ENCODE measurements at places on chromosomes 2 and 18.

- no peak for DNase-seq
Observed at GRCh38 chr2:216583606-216584005, 49.6 kb upstream of the IGFBP2 start.

- no peak for DNase-seq
Observed at GRCh38 chr18:70411307-70411706, 122.5 kb downstream of the SOCS6 start.

GRCh38 chr2:205352593-205352992 is 329.7 kb upstream of the NRP2 start:
- no peak for DNase-seq

DNA sequence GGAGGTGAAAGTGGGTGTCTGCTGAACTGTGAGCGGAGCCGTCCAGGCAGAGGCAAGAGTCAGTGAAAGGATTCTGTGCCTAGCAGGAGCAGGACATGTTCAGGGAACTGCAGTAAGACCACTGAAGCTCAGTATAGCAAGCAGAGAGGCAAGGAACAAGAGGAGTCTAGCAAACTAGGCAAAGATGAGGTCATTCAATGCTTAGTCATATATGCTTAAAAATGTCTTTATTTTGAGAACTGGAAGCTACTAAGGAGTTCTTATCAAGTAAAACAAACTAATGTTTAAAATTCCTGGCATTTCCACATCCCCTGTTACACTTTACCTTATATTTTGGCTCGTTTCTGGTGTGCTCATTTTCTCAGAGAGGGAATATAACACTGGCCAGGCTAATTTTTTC is 913.4 kb downstream of the CBLN2 start:
- DNase-seq, result no peak

DNA sequence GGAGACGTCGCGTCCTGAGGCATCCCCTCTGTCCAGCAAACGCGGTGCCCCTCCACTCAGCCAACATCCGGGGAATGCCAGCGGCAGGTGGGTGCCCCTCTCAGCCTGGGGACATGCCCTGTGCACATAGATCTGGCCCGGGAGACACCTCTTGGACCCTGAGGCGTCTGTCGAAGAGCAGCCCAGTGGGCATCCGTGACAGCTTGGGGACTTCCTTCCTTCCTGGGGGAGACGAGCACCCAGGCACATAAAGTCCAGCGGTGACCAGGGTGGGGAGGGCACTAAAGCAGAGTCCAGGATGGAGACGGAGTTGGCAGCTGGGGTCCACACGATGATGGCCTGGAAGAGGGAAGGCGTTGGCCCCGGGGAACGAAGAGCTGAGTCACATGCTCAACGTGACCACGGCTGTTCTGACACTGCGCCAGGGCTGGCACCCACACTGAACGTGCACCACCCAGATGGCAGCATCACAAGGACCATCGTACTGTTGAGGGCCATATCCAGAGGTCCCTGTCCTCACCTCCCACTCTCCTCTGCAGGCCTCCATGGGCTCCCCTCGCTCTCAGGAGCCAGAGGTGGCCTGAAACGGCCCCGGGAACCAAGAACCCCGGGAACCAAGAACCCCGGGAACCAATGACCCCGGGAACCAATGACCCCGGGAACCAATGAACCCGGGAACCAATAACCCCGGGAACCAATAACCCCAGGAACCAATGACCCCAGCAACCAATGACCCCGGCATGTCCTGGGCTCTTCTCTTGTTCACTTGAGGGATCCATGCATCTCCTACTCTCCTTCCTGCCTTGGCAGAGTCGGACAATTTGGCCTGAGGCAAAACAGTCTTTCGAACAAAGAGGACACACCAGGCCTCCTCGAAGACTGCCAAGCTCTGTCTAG is 22.6 kb downstream of the HDAC4 start:
- DNase-seq, result peak; percentile 58

DNA sequence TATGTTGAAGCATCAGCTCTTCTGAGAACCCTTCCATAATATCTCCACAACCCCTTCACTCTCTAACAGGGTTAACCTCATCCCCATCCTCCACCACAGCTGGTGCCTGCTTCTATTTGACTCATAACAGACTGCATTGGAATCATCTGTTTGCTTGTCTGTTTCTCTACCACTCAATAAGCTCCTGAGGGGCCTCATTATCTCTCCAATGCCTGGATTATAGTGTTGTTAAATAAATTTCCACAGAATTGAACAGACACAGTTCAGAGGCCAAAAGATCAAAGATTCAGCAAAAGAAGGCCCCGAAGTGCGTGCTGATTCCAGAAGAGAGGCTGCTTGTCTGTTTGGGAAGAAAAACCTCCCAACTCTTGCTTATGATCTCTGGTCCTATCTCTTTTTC is 33.7 kb upstream of the FAM98A start:
- DNase-seq, result no peak

DNA sequence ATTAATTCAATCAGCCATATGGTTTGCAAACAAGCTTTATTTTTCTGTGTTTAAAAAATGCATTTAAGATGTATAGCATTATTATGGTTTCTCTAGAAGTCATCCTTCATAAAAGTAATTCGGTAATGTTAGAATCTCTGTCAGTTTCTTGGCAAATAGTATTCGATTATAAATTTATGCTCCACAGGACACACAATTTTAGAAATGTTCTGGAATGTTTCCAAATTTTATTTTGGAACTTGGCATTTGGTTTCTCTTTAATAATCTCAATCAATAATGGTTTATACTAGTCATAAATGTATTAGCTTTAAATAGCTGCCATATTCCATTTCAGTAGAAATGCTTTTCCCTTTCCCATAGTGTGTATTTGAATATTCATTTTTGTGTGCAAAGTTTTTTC is 156.4 kb downstream of the PLCL1 start:
- no peak for DNase-seq

DNA sequence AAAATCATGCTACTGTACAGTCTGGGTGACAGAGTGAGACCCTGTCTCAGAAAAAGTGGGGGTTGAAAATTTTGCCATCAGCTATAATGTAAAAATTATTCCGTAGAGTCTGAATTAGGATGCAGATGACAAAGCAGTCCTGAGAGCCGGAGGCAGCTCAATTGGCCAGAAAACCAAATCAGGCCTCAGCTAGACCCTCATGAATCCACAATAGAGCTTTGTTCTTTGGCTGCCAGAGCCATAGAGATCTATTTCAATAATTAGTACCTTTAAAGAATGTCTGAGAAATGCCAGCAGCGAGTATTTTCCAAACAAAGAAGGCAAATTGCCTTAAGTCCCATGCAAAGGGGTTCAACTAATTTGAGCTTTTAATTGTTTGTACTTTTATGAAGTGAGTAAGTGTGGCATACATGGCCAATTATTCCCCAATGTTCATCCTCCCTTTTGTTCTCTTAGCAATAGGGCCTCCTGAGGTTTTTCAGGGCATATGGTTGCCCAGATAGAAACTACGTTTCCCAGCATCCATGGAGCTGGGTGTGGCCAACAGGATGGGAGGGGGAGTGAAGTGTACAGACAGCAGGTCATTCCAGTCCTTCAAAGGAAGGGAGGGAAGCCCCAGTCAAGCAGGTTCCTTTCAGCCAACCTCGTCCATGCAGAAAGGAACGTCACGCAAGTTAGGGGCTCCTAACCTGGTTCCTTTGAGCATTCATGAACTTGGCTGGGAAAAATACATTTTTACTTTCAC is 211.3 kb upstream of the APCDD1 start:
- DNase-seq, result no peak

DNA sequence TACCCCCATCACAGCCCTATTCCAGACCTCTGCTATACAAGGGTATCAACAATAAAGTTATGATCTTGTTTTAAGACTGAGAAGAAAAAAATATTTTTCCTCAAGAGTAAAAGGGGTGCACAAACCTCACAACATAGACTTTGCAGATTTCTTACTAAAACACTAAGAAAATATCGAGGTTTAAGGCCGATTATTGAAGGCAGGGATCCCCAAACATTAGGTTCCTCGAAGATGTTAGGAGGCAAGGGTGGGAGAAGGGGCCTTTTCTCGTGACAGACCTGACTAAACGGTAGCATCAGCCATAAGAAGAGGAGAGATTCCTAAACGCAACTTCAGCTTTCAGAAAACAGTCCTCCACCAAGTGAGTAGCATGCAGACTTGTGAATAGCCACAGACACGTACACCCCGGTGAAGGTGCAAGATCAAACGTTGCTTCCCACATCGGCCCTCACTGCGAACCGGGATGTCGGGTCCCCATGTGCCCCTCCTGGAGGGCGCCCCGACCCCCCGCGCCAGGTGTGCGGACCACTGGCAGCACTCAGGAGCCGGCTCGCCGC is 678 bp downstream of the PIAS2 start:
- DNase-seq, result no peak

DNA sequence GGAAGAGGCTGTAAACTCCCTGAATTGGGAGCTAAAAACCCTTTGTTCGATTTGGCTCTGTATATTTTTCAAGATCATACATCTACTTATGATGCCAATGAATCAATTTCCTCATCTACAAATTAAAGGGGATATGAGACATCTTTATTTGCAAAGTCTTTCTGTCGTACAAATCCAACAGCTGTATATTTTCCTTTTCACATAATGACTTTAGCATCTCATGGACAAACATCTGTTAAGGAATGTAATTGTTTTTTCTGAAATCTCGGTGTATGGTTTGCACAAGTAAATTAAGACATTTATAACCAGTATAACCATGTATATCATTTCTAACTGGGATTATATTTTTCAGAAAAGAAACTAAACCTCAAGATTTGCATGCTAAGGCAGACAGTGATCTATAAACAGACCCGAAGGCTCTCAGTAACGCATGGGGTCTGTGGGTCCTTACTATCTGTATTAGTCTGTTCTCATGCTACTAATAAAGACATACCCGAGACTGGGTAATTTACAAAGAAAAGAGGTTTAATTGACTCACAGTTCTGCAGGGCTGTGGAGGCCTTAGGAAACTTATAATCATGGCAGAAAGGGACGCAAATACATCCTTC is 130.8 kb downstream of the SLC8A1 start:
- no peak for DNase-seq

- no peak for DNase-seq
Observed at GRCh38 chr2:219017201-219017931, 23.9 kb downstream of the CFAP65 start.

GRCh38 chr2:2041256-2041824 is 289.7 kb downstream of the MYT1L start:
- no peak for DNase-seq

- no peak for DNase-seq
Observed at GRCh38 chr2:101036562-101036961, 34.5 kb downstream of the RPL31 start.

DNA sequence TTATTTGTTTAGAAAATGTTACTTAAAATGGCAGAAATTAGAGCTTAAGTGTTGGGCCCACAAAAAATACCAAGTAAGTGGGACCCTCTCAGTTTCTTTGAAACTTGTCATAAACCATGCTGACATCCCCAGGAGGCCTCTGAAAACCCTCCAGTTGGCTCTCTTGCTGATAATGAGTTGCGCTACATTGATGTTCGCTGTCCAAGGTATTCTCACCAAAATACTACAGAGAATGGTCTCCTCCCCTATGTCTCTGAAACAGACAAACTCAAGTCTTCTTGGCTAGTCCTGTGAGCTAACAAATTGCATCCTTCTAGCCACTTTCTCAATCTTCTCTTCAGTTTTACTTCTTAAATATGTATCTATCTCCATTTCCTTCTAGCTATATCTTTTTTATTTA is 669.4 kb downstream of the IRS1 start:
- no peak for DNase-seq

DNA sequence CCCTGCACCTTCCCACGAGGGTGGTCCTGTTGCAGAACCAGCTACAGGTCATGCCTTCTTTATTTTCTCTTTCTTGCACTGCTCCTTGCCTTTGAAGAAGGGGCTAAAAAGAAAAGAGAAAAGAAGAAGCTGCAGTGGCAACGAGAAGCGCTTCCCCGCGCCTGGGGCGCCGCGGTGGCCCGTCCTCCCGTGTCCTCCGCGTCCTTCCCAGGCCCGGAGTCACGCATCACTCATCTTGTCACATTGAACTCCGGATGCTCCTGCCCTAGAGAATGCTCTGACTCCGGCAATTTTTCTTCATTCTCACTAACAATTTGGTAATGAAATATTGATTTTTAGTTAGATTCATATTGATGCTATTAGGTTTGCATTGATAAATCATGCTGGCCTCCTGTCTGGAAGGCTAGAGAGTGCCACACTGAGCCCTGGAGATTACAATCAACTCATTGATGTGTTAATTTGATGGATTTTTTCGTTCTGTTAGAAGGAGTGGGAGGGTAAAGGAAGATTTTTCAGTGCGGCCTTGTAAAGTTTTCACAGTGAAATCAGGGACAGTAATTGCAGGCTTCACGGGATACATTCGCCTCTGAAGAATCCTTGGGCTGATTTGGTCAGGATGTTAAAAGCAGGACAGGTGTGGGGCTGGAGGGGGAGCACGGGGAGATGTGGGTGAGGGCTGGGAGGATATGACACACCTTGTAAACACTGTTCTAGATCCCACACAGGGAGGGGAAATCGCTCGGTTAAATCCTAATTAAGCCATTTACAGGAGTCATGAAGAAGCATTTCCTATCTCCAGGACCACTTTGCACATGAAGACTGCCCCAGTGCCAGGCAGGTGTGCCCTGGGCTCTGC is 349.3 kb downstream of the ZNF516 start:
- DNase-seq, result no peak

- DNase-seq, result peak; percentile 94
Observed at GRCh38 chr2:85420536-85421259, 2.2 kb downstream of the SH2D6 start.

DNA sequence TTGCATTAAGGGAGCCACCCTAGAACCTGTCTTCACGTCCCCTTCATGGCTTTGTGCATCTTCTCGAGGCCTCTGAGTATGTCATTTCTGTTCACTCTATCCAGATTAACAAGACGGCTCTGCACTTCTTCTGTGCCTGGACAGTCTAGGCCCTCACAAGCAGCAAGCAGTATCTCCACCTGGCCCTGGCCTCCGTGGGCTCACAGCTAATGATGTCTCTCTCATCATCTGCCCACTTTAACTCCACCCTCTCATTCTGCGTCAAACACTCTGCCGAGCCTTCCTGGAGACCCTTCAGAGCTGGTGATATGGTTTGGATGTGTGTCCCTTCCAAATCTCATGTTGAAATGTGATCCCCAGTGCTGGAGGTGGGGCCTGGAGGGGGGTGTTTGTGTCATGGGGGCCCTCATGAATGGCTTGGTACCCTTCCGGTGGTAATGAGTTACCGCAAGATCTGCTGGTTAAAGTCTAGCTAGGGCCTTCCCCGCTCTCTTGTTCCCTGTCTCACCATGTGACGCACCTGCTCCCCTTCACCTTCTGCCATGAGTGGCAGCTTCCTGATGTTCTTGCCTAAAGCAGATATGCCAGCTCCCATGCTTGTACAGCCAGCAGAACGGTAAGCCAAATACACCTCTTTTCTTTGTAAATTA is 132.5 kb upstream of the ID2 start:
- peak; percentile 54 for DNase-seq

DNA sequence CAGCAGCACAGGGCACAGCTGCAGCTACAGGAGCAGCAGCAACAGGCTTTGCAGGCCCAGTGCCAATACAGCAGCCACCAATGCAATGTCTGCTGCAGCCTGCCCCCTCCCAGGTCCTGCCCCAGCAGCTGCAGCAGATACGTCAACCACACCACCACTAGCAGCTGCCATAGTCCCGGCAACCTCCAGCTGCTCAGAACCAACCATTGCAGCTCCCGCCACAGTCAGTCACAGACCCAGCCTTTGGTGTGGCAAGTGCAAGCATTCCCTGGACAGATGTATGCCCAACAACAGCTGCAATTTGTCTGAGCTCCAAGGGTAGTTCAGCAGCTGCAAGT is 53.3 kb upstream of the TUBA3E start:
- DNase-seq, result no peak
